HFF-Myc (cell line): ENCODE measurements at places on chromosomes 12 and 14.

DNA sequence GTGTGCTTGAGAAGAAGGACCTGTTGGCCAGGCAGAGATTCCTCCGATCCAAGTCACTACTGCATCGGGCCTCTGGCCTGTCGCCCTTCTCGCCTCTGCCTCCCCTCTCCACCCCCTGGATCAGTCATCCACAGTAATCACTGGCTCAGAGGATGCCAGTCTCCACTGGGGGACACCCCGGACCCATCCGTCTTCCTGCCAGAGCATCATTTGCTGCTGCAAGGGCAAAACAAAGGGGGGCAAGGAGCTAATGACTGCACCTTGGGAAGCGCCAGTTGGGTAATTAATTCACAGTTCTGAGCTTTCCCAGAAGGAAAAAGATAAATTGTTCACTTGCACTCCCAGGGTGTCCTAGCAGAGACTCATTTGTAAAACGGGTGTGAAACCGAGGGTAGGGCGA, 215.4 kb downstream of the GLT1D1 start:
- DNase-seq, result no peak

DNA sequence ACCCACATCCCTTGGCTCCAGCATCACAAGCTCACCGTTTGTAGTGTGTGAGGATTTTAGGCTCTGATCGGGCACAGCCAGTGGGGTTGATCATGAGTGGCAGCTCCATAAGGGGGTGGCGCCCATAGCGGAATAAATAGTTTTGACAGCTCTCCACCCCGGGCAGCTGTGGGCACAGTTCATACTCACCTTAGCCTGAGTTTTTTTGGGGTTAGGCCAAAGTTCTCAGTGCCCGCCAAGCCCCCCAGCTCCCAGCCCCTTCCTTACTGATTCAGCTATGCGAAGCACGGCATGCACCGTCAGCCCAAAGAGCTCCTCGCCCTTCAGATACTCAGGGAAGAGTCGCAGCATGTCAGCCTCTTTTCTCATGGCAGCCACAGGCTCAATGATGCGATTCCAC, 6.0 kb upstream of the PRKAG1 start:
- DNase-seq, result no peak

- no peak for DNase-seq
Observed at GRCh38 chr12:51077930-51078329, 5.5 kb downstream of the CSRNP2 start.

DNA sequence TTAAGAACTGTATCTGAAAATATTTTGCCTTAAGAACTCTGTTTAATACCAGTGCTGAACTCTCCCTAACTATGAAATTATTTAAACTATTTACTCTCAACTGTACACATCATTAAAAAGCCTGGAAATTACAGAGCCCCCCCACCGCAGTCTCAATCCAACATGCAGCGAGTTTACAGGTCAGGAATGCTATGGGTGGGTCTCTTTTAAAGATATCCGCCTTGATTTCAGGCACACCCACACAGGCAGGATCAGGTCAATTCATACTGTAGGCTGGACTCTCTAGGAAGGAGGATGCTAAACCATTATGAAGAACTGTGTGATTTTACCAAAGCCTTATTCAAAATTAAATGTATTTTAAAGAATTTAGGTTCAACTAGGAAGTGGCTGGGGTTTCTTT, 16.5 kb downstream of the SPTLC2 start:
- no peak for DNase-seq

- DNase-seq, result no peak
Observed at GRCh38 chr14:75764020-75764419, 103.0 kb downstream of the TTLL5 start.

DNA sequence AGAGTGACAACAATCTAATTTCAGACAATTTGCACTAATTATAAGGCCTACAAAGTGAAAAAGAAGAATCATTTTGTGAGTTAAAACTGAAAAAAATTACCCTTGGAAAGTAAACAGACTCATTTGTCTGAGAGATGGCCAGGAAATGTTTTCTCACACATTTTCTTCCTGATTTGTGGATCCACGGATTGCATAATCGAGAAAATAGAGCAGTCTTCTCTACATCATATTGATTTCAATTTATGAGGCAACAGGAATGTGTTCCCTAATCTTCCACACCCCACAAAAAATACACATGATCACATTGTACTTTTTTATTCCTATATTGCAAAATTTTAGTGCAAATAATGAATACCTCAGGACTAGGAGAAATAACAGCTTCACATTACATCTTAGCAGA, 160.8 kb downstream of the CCER1 start:
- no peak for DNase-seq

DNA sequence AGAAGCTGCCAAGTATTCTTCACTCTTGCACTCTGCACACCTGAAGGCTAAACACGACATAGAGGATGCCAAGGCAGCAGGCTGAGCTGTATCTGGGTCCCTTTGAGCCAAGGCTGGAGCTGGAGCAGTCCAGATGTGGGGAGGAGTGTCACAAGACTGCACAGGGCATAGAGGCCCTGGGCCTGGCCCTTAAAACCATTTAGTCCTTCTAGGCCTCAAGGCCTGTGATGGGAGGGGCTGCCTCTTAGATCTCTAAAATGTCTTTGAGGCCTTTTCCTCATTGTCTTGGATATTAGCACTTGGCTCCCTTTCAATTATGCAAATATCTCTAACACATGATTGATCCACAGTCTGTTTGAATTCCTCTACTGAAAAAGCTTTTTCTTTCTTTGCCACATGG, 28.0 kb upstream of the C14orf132 start:
- DNase-seq, result no peak

DNA sequence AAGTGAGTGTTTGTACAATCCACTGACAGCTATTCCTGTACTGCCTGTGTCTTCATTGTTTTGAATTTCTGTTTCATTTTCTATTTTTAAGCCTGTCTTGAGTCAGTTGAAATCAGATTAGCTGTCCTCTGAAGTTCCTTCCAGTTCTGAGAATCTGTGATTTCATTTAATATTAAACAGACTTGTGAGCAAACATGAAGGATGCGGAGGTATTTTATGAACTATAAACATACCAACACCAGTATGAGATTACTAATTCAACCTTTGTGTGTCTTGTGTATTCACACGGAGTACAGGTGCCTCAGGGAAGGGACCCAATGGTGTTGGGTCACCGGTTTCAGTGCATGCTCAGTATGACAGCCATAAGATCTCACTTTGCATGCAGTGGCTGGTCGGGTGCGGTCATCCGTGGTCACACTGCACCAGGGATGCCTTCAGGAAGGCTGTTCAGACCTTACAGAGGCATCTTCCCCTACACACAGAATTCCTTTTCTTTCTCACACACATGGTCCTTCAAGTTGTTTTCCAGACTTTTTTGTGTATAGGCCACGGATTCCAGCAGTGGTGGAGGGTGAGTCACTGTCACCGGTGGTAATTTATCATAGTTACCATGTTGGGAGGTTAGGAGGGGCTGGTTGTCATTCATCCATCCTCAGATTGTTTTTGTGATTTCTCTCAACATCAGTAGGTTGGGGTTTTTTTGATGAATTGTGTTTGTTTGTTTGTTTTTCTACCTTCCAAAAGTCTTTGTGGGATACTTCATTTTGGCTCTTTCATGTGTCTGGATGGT, 103.0 kb upstream of the SFSWAP start:
- no peak for DNase-seq

DNA sequence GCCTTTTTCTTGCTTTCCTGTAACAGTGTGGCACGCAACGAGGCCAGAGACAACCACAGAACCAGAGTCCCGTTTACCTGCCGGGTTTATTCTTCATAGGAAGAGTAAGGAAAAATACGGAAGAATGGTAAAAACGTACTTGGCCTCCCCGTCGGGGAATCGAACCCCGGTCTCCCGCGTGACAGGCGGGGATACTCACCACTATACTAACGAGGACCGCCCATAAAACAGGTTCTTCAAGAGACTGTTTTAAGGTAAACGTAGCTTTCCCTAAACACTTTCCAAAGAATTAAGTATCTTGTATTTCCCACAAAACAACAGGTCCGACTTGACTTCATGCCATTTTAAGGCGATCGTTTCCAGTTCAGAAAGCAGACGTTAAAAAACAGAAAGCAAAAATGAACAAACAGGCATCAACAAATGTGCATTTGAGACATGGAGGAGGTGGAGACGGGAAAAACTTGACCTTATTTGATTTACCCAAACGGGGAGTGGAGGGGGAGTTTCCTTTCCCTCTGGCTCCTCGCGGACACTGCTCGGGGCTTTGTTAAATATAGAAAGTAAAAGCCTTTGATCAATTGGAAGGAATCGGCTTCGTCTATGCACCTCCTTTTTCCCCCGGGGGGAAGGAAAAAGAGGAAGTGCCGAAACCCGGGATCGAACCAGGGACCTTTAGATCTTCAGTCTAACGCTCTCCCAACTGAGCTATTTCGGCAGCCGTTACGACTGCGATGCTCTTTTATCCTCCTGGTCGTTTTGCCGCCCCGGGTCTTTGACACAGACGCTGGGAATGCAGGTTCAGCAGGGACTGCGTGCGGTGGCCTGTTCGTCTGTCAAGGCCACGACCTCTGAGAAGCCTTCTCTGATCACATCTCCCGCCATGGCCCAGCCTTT, 13.0 kb upstream of the UBC start:
- no peak for DNase-seq
